Ammon's horn (tissue), 1 donor: ENCODE measurements at places on chromosomes 7 and 10.

- DNase-seq = no peak
These were observed 208.0 kb downstream of the ZNF365 start for GRCh38 chr10:62582101-62582705.

DNA sequence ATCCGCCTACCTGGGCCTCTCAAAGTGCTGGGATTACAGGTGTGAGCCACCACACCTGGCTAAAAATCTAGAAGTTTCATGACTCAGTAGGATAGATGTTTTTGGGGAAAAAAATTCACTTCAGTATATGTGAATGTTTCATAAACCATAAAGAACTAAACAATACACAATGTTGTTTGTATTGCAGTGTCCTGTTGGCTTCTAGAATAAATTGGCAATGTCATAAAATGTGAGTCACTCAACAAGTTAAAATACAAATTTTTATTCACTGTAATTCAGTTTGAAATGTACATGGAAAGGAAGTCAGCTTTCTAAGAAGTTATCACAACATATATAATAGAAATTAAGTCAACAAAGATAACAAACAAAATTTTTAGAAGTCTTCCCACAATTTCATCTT lies 16.5 kb downstream of the MRLN start:
- no peak for DNase-seq

DNA sequence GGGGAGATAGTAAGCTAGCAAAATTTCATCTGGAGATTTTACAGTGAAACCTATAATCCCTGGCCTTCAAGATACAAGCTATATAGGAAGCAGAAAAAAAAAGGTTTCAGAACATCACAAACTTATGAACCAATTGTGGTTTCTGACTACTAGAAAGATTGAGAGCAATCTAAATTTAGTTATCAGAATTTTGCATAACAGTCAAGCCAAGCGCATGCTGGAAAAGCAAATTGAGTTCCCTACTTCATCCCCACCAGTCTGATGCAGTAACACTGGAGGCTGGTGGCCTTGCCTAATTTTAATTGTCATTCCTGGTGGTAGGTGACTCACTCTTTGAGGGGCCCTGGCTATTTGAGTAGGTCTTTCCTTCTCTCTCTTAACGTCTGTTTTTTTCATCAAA lies 46.3 kb upstream of the ELMO1 start:
- DNase-seq = no peak

GRCh38 chr10:126455766-126456405 lies 67.6 kb upstream of the ADAM12 start:
- no peak for DNase-seq

GRCh38 chr7:156747718-156748117 lies 107.1 kb downstream of the RNF32 start:
- no peak for DNase-seq

GRCh38 chr7:34162677-34163076 lies 257.3 kb downstream of the BMPER start:
- no peak for DNase-seq

DNA sequence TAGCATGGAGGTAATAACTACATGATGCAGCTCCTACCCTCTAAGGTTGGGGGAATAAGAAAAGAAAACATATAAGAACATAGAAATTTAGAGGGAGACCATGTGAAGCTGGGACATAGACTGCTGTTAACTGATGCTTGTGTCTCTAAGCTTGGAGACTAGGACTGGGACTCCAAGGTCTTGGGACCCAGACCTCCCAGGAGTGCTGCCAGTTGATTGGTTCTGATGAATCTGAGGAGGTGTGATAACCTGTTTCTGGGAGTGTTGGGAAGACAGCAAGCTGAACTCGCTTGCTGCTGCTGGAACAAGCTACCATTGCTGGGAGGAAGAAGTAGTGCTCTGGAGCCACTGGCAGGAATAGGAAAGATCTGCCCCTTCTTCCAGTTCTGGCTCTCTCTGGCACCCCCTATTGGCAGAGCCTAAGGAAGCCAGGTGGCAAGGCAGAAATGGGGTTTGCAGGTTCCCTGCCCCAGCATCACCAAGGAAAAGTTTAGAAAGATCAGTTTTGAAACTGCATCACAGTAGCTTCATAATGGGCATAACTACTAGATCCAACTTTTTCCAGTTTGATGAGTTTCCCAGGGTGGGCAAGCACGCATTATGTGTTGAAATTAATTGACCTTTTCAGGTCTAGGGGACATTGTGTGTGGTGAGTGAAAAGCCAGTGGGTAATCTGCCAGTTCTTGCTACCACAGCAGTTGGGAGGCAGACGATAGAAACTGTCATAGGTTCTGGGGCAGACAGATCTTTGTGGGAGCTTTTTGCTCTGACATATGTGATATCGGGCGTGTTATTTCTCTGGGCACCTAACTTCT lies 140.7 kb downstream of the SND1 start:
- DNase-seq = peak; percentile 20

DNA sequence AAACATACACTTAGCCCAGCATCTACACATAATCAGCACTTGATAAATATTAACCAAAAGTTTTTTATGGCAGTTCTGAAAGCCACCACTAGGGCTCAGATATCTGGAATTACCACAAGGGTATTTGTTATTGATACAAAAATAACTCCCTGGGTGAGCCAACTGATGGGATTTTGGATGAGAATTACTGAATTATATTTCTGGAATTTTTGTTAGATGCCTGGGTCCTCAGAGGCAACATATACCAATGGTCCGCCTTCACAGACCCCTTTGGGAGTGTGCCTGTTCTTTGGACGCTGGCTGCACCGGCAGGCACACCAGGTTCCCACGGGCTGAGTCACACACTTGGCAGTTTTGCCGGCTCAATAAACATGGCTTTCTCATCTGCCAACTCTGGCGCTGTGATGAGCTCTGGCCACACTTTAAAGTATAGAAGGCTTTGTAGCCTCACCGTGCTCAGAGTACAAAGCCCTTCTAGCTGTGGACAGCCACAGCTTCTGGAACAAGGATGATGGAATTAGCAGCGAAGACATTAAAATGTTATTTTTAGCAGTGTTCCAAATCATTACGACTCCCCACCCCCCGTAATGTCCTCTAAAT lies 24.5 kb upstream of the EEPD1 start:
- peak; percentile 78 for DNase-seq

DNA sequence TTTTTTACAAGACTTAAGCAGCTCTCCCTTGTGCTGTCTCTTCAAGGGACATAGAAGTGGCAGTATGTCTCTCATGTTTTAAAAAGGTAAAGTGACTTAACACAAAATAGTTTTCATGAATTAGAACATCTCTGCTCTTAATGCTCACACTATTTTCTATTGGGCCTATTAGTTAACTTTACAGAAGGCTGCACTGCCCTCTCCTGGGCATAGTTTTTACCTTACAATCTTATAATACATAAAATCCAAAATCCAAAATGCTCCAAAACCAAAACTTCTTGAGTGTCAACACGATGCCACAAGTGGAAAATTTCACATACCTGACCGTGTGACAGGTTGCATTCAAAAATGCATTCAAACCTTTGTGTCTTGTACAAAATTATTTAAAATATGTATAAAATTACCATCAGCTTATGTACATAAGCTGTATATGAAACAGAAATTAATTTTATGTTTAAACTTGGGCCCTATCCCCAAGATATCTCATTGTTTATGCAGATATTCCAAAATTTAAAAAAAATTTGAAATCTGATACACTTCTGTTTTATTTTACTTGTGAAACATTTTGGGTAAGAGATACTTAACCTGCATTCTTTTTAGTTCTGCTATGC lies 25.8 kb downstream of the TES start:
- DNase-seq = peak; percentile 68

- DNase-seq = peak; percentile 87
These were observed at the start of gene CFAP69 for GRCh38 chr7:90244909-90245851. TSS of gene CFAP69 (plus strand) at chr7:90245174. CDS start at chr7:90245425, 251 bp downstream.

- DNase-seq = no peak
These were observed 33.1 kb downstream of the SCRN1 start for GRCh38 chr7:29956487-29956836.

- DNase-seq = peak; percentile 57
These were observed 114.7 kb upstream of the ADCY1 start for GRCh38 chr7:45459476-45459875.

GRCh38 chr10:21172930-21173801 lies 276.1 kb upstream of the NEBL start:
- DNase-seq = peak; percentile 35

GRCh38 chr7:94436700-94437099 lies 42.0 kb downstream of the COL1A2 start:
- no peak for DNase-seq

GRCh38 chr7:9983048-9983447 lies 990.6 kb upstream of the PHF14 start:
- DNase-seq = no peak

DNA sequence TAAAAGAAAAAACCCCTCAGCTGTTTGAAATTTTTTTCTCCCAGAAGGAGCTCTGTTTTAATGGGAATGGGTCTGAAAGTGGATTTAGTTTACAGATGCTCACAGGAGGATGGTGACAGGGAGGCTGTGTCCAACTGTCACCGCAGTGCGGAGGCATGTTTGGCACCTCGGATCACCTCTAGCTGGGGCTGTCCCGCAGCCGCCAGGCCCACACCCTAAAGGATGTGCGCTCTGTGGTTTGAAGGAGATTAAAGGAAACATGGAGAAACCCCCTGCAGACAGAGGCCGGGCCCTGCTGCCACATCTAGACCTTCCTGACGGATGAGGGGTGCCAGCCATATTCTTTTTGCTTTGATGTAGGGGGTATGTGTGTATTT lies 160.6 kb downstream of the DNAJB6 start:
- no peak for DNase-seq

DNA sequence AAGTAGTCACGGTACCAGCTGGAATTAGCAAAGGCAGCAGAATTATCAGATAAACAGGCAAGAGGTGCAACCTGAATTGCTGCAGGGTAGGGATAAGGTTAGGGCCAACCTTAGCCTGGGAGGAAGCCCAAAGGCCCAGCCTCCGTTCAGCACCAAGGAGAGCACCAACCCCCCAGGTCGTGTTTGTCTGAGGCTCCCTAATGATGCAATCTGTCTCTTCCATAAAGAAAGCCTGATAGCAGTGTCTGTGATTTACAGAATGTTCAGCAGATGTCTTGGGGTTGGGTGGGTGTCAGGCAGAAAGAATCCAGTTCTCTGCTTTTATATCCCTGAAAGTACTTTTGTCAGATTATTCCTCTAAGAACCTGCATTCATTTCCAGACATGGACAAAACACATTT lies 328.4 kb upstream of the AOAH start:
- peak; percentile 11 for DNase-seq

DNA sequence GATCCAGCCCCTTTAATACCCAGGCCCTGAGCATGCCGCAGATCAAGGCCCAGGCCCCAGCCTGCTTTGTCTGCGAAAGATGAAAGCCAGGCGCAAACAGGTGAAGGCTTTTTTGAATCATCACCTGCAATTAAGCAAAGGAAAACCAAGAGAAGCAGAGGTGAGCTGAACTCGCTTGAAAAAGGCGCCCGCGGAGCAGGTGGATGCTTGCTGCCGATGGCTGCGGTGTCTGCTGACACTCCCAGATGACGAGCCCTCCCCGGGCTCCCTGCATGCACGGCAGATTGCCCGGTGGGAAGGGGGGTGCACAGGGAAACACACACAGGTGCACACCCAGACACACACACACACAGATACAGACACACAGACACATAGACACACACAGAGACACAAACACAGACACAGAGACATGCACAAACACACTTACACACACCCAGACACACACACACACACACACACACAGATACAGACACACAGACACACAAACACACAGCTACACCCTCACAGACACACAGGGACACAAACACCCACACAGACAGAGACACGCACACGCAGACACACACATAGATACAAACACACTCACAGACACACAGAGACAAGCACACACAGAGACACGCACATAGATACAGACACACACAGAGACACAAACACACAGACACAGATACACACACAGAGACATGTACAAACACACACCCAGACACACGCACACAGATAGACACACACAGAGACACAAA lies 142.6 kb upstream of the RNF32 start:
- DNase-seq = no peak

DNA sequence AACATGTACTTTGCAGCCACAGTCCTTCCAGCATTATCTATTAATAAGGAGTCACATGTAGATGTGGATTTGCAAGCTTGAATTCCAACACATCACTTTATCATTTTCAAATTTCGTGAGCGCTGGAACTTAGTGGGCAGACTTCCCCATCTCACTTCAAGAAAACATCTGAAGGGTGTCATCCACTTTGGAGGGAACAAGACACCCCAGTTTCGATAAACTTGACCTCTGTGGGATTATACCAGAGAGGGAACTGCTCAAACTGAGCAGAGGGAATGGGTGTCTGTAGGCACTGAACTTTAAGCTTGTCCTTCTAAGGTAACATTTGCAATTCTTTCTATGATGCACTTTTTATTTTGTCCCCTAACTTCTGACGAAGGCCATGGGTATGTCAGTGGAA lies 27.5 kb downstream of the ADRB1 start:
- DNase-seq = no peak

GRCh38 chr7:127813991-127814541 lies 162.1 kb downstream of the SND1 start:
- DNase-seq = no peak

DNA sequence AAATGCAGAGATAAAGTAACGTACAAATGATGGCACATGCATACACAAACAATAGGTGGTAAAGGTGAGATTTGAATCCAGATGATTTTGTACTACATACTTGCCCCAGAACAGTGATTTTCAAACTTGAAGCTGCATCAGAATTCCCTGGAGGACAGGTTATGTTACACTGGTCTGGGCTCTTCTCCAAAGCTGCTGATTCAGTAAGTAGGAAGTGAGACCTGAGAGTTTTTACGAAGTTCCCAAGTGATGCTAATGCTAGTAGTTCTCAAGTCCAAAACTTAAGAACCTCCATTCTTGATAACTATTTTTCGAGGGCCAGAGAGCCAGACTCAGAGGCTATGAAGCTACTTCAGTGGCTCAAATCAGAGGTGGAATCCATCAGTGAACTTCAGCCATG lies 159.0 kb upstream of the POM121L12 start:
- DNase-seq = no peak

DNA sequence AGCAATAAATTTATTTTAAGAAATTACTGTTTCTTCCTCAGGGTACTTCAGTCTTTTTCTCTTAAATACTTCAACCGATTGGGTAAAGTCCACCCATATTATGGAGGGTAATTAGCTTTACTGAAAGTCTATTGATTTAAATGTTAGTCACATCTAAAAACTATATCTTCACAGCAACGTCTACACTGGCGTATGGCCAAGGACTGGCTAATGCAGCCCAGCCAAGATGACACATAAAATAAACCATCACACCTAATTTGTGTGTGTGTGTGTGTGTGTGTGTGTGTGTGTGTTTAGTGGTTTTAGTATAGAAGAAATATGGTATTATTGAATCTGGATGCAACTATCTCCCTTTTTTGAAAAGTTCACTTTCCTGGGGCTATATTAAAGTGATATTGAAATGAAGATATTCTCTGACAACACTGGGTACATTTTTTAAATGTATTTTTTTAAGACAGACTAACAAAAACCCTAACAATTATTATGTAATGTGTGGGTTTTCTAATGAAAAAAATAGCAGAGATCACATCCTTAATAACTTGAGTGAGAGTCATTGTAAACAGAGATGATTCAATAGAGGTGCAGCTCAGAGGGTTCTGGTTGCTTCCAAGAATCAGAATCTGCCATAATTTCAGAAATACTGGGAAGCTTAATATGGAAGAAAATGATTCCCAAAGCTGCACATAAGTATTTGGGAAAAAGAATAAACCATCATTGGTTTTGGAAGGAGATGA lies 584.2 kb upstream of the MBL2 start:
- DNase-seq = no peak

GRCh38 chr10:26554246-26554645 lies 116.1 kb downstream of the APBB1IP start:
- DNase-seq = no peak
